Anterior cingulate cortex (tissue), 58 donors: ENCODE measurements at places on chromosomes 12 and 14.

- no peak for DNase-seq
Observed at GRCh38 chr14:77100961-77101360, 2.9 kb downstream of the CIPC start.

GRCh38 chr14:90509403-90509802, 112.6 kb downstream of the CALM1 start:
- DNase-seq = no peak

- DNase-seq = no peak
Observed at GRCh38 chr14:95464514-95464913, 51.9 kb downstream of the SYNE3 start.

GRCh38 chr12:51389302-51389999, 1.8 kb downstream of the GALNT6 start:
- DNase-seq = no peak

DNA sequence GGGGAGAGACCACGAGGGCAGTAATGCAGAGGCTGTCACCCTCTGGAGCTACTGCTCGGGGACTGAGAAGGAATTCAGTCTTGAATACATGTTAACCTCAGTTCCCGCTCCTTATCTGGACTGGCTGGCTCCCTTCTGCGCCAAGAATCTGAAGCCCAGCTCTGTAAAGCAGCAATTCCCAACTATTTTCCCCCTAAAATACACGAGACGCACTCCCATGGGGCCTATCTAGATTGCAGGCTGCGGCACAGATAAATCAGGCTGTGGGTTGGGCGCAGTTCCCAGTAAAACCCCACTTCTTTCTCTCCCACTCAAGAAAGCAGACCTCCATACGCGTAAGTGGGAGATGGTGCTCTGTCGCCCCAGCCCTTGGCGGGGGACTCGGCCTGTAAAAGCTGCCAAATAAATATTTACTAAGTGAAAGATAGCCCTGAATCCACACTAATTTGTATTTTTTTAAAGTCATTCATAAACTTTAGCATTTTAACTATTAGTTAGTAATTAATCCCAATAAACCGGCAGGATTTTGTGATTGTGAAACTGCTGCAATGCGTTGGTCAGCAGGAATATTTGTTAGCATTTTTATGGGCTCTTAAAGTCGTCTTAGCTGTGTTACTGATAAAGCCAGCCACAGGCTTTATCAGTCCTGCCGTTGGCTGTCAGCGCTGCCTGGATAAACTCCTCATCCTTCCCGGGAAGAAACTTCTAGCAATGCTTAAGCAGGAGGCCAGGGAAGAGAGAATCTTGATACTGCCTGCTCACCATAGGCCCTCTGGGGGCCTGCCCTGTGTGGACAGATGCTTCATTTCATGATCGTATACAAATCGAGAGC, 17.8 kb downstream of the FBXL14 start:
- DNase-seq = no peak

DNA sequence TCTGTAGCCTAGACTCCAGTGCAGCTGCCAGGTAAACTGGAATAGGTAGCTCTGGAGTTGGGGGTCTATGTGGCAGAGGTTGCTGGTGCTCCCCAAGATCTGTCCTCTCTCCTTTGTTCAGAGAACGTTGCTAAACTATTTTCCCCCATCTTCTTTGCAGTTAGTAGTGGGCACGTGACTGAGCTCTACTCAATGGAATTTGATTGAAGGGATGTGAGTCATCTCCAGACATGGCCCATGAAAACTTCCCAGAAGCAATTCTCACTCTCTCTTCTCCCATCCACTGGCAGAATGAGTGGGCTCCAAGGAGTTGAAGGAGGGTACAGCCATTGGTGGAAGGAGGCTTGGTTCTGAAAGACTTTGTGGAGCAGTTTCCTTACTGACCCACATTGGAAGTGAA, 44.0 kb downstream of the PAH start:
- no peak for DNase-seq

DNA sequence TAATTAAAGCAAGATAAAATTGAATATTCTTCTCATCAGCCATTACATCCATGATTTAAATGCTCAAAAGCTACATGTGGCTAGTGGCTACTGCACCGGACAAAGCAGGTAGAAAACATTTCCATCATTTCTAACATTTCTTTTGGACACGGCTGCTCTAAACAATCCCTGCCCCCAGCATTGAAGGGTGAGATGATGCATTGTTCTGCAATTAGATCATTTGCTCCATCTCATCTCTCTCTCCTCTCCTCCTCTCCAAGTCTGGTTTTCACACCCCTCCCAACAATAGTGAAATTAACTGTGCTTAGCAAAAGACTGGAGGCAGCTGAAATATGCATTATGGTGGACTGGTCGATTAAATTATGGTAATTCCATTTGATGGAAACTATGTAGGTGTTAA, 288.5 kb downstream of the KSR2 start:
- DNase-seq = no peak

- no peak for DNase-seq
Observed at GRCh38 chr14:54502602-54503001, 7.1 kb upstream of the CGRRF1 start.

DNA sequence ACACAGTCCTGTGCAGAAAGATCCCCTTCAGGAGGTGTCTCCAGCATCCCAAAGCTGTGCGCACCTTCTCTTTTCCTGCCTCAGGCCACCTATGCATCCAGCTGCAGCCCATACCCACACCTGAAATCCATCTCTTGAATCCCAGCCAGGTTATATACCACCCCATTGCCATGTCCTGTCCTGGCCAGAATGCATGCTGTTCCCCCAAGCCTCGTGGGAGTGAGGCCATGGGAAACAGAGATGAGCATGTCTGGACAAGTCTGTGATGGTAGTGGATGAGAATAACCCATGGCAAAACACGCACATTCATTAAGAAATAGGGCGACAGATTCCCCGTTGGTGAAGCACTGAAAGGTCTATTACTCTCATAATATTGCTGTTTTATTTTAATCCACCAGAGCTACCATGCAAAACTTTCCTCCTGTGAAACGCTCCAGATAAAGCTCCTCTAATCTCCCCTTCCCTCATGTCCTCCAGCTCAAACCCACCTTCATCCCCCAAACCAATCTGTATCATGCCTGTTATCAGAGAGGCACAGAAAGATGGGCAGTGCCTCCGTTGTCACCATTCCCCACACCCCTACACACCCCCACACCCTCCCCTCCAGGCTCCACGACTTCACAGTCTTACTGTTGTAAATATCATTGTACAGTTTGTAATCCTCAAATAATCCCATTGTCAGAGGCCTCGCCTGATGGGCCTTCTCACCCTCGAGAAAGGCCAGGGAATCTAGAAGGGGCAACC, 97.5 kb upstream of the FKBP4 start:
- DNase-seq = no peak

- DNase-seq = peak; percentile 53
Observed at GRCh38 chr14:52553671-52554575, 1.3 kb downstream of the GPR137C start.

- no peak for DNase-seq
Observed at GRCh38 chr14:35144029-35144428, 21.7 kb downstream of the PRORP start.

DNA sequence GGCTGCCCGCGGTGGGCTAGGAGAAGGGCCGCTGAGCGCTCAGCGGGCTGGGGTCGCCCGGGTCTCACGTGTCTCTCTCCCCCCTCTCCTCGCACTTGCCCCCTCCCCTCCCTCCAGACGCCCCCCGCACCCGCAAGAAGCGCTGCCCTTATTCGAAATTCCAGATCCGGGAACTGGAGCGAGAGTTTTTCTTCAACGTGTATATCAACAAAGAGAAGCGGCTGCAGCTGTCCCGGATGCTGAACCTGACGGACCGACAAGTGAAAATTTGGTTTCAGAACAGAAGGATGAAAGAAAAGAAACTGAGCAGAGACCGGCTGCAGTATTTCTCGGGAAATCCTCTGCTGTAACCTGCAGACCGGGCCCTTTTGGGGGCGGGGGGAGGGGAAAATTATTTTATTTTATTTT, 314 bp upstream of the HOTAIR start:
- no peak for DNase-seq

GRCh38 chr14:25832585-25832984, 765.2 kb downstream of the NOVA1 start:
- DNase-seq = no peak

- DNase-seq = peak; percentile 99
Observed at GRCh38 chr12:118372541-118373495, at the start of gene TAOK3. TSS of gene TAOK3 (minus strand) at chr12:118372907. CDS start at chr12:118255567, 117,340 bp downstream.
